ENCODE measurements at places on chromosomes 1 and 21.

- DNase-seq: peak; percentile 74
These were observed 163.3 kb downstream of the NRIP1 start for GRCh38 chr21:14901482-14901958.

- DNase-seq: peak; percentile 32
These were observed 86.1 kb upstream of the ZNF326 start for GRCh38 chr1:89908672-89909436.

GRCh38 chr1:106880226-106880625 is 176.2 kb upstream of the PRMT6 start:
- no peak for DNase-seq

- DNase-seq: no peak
These were observed 26.6 kb upstream of the COL18A1 start for GRCh38 chr21:45378258-45378966.

GRCh38 chr1:214312530-214313051 is 31.6 kb downstream of the SMYD2 start:
- DNase-seq: no peak

- DNase-seq: no peak
These were observed 150.8 kb downstream of the PEX14 start for GRCh38 chr1:10625554-10625953.

DNA sequence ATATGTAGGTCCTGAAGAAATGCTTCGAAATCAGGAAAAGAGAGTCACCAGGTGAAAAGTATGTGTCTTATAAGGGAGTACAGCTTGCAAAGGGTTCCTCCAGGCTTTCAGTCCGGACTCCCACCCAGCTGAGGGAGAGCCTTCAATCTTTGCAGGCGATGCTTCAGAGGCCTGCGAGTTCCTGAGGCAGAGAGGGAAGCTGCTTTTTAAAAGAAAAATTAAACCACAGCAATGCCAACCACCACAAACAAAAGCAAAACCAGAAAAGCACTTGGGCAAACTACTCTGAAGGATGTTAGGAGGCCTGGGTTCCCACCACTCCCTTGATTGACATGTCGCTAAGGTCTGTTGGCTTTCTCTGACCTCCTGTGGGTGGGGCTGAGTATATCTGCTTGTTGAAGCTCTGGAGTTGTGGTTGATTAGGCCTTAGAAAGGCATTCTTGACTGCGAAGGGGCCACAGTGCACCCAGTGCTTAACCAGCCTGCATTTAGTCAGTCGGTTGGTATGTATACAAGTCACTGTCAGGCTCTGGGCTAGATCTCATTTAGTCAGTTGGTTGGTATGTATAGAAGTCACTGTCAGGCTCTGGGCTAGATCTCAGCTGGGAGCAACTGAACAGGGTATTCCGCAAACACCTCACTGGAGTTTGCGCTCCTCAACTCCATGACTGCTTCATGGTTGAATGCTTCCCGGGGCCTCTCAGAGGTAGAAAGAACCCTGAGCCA is 1.2 kb downstream of the NIPAL3 start:
- peak; percentile 96 for DNase-seq

DNA sequence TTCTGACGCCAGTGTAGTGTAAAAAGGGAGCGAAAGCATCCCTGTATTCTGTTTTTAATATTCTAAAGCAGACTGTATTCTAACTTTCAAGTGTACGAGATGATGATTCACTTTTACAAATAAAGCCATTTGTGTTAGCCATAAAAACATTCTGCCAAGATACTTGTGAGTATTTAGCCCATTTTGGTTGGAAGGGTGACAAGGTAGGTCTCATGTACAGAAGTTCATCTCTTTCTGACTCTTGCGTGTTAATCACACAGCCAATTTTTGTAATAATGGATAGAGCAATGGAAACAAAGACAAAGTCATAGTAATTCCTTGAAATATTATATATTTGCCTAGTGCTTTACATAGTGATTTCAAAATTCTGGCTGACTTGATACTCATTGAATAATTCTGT is 125.3 kb upstream of the GREM2 start:
- no peak for DNase-seq

DNA sequence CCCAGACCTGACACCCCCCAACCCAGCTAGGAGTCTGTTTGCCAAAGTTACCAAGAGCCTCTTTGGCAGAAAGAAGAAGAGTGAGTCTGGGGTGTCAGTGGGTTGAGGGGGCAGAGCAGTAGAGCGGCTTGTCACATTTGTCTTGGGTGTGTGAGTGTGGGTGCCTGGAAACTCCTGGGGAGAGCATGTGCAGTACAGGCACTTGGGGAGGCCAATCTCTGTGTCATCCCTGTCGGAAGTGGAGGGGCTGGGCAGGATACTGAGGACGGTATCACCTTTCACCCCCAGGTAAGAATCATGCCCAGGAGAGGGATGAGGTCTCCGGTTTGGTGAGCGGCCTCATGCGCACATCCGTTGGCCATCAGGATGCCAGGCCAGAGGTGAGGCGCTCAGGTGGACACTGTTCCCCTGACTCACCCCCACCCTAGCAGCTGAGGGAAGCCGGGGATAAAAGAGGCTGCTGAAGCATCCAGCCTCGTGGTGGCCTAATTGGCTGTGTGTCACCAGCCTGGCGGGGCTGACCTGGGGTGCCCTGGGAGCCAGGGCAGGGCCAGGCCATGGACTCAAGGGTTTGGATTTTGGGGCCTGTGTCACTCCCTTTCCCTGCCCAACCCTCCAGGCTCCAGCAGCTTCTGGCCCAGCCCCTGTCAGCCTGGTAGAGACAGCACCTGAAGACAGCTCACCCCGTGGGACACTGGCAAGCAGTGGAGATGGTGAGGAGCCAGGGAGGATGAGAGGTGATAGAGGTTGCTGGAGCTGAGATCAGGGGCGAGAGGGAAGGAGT is 3.3 kb downstream of the PLK3 start:
- DNase-seq: no peak

DNA sequence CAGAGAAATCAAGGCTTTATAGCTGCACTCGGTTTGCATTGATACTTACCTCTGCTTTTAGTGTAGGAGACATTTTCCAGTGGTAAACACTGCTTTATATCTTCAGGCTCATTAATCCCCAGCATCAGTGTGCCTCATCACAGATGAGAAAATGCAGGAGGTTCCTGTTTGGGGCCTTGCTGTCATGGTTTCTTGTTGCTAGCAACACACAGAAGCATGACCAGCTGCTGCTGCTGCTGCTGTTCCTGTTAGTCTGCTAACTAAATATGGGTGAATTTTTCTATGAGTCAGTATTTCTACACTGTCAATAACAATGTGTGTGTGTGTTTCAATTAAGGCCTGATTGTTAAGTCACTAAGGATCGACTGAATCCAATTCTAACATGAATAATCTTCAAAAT is 85.8 kb upstream of the RGS1 start:
- peak; percentile 85 for DNase-seq

- peak; percentile 90 for DNase-seq
These were observed 40.2 kb downstream of the FASLG start for GRCh38 chr1:172699111-172699510.

GRCh38 chr1:37107153-37107907 is 73.0 kb upstream of the GRIK3 start:
- no peak for DNase-seq

DNA sequence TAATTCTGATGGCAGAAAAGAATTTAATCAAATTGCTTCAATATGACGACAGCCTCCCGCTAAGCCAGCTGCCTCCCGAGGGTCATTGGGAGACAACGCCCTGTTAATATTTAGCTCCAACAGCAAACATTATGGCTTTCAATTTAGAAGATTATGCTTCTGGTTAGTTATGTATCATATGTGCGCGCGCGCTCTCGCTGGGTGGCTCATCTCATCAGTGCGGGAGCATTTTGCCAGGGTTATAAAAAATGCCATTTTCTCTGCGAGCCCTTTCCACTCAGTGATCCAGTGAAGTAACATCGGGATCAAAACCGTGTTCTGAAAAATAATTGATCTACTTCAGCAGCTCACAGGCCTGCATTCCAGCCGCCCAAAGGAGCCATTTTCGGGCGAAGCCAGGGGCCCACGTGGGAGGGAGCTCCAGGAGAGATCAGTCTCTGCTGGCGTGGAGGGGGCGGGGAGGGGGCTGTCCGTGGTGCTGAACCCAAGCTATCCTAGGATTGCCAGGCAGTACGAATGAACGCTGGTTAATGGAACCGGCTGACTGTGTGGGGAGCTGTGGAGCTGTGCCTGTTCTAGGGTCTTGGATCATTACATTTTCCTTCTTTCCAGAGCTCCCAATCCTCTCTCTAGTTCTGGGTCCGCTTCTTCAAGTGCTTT is 219.1 kb upstream of the ZC3H12A start:
- peak; percentile 7 for DNase-seq

DNA sequence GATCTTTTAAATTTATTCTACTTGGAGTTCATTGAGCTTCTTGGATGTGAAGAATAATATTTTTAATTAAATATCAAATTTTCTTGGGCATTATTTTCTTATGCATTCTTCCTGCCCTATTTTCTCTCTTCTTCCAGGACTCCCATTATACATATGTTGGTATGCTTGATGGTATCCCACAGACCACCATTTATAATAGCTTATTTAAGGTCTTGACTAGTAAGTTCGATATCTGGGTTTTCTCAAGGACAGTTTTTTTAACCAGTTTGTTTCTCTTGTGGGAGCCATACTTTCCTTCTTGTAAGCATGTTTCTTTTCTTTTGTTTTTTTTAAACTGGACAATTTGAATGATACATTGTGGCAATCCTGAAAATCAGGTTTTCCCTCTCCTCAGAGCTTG is 15.4 kb upstream of the DDR2 start:
- DNase-seq: no peak

DNA sequence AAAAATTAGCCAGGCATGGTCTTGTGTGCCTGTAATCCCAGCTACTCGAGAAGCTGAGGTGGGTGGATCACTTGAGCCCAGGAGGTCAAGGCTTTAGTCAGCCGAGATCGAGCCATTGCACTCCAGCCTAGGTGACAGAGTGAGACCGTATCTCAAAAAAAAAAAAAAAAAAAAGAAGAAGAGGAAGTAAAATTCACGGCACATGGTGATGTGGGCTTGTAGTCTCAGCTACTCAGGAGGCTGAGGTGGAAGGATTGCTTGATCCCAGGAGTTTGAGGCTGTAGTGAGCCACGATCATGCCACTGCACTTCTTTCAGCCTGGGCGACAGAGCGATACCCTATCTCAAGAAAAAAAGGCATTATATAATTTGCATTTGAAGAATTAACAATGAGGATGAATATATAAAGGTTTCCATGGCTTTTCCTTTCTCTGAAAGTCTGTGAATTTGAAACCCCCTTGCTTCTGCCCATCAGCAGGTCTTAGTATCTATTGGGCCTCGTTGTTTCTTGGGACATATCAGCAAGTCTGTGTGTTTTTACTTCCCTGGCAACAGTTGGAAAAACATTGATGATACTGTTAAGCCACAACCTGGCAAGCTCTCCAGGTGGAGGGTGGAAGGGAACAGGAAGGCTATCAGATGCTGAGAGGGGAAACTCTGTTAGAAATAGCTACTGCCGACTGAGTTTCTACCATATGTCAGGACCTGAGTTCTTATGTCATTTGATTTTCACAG is 4.6 kb upstream of the PLA2G2D start:
- no peak for DNase-seq

DNA sequence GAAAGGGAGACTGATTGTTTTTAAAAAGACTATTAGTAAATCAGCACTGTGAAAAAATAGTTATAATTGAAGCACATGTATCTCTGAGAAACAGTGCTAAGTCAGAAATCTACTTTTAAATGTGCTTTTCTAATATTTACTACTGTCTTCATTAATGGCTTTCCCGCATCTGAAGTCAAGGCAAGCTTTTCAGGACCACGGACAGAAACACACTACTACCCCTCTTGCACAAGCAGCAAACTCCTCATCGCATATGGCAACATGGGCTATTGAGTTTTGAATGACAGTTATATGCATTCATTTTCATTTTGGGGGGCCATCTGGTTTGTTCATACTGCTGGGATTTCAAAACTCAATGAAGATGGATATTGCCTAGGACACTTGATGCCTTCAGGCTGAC is 433.4 kb upstream of the CAMK1G start:
- DNase-seq: peak; percentile 36

DNA sequence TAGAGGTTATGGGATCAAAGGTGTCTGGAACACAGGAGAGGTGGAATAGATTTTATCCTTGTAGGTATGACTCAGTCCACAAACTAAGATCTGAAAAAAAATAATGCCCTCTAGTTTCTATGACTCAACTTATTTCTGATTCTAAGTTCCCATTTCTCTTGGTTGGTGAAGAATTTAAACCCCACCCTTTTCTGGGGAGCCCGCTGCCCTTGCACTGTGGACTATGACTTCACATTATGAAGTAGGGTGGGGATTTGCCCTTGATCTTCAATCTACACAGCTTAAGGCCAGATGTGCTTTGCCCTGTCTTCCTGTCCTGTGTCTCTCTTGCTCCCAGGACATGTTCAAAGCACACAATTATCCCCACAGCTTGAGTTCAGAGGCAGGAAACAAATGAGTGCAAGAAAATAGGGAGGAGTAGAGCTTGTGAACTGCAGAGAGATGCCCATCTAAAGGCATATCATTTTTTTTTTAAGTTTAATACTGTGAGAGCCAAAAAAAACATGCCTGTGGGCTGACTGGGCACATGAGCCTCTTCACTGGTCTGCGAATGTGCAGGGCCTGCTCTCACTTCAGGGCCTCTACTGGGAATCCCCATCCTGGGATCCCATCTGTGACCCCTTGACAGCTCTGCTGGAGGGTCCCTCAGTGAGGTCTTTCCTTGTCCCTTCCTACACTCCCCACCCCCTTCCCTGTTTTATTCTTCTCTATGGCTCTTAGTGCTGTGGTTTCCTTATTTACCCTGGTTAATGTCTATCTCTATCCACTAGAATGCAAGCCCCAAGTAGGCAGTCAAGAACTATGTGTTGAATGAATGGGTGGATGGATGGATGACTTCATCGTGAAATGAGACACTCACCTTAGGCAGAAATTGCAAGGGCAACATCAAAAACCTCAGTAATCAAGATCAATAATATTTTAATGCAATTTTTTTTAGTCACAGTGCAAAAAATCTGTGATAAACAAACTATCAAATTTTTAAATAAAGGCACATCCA is 61.5 kb downstream of the CD58 start:
- peak; percentile 99 for DNase-seq

DNA sequence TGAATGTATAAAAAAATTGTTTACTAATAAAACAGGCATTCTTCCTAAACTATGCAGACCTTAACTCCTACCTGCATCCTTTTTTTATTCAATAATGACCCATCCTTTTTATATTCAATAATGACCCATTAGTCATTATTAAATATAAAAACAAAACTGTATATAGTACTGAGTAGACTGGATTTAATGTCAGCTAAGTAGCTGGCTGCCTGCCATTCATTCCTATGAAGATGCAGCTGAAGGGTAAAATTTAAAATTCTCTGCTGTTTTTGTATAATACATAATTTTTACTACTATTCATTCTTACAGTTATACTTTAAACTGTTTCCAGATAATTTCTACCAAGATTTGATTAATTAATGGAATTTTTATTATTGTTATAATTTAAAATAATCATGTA is 79.3 kb downstream of the DENND1B start:
- DNase-seq: no peak

All from HT1080 (cell line).